ENCODE measurements at places on chromosomes 16 and 17.

- no peak for DNase-seq
These were observed 25.2 kb upstream of the TNS4 start for GRCh38 chr17:40526668-40527067.

GRCh38 chr17:73987845-73988509, 215.5 kb upstream of the RPL38 start:
- DNase-seq, result no peak

DNA sequence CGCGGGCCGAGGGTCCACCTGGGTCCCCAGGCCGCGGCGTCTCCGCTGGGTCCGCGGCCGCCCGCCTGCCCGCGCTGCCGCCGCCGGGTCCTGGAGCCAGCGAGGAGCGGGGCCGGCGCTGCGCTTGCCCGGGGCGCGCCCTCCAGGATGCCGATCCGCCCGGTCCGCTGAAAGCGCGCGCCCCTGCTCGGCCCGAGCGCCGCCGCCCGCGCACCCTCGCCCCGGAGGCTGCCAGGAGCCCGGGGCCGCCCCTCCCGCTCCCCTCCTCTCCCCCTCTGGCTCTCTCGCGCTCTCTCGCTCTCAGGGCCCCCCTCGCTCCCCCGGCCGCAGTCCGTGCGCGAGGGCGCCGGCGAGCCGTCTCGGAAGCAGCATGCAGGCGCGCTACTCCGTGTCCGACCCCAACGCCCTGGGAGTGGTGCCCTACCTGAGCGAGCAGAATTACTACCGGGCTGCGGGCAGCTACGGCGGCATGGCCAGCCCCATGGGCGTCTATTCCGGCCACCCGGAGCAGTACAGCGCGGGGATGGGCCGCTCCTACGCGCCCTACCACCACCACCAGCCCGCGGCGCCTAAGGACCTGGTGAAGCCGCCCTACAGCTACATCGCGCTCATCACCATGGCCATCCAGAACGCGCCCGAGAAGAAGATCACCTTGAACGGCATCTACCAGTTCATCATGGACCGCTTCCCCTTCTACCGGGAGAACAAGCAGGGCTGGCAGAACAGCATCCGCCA, 504 bp downstream of the FOXC2 start:
- DNase-seq, result no peak

DNA sequence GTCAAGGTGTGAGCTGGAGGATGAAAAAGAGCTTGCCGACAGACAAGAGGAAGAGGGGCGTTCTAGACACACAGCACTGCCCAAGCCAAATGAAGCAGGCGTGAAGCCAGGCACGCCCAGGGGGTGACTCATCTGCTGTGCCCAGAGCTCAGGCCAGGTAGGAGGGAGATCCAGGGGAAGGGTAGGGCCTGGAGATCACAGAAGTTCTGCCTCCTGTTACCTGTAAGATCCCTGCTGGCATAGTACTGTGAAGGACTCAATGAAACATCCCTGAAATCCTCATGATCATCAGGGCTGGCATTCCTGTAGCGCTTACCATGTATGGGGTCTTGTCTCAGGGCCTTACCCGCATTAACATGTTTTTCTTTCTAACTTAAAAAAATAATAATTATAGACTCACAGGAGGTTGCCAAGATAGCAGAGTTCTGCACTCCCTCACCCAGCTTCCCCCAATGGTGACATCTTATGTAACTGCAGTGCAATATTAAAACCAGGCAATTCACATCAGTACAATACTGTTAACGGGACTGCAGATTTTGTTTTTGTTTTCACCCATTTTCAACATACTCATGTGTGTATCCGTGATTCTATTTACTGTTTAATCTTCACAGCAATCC, 158.6 kb downstream of the XYLT1 start:
- DNase-seq, result no peak

DNA sequence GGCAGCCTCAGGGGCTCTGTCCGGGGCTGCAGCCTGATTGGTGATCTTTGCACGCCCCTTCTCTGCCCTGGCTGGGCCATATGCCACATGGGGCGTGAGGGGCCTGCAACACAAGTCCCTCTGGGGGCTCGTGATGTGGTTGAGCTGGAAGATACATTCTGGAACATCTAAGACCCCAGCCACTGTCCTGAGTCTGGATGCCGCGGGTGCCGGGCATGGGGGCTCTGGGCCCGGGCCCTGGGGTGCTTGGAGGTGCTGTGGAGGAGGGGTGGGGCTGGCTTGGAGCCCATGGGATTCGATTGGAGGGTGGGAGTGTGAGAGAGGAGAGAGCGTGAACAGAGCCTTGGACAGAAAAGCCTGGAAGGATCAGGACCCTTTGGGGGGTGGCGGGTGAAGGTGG, 39.4 kb downstream of the JPH3 start:
- no peak for DNase-seq

GRCh38 chr16:69469807-69470561, 45.6 kb downstream of the CYB5B start:
- no peak for DNase-seq

DNA sequence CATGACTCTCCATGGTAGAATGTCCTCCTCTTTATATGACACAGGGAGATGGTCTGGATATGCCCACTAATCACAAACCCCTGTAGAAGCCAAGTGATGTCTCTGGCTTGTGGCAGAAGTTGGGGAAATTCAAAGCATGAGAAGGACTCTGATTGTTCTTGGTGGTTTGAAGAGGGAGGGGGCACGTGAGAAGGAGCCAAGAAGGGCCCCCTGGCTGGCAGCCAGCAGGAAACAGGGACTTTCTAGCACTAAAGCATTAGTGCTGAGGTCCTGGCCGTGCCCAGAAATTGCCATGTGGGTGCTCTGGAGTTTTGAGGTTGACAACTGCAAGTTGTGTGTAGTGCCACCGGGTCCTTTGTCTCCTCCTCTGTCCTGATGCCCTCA, 199.9 kb downstream of the LGALS9B start:
- DNase-seq, result no peak

DNA sequence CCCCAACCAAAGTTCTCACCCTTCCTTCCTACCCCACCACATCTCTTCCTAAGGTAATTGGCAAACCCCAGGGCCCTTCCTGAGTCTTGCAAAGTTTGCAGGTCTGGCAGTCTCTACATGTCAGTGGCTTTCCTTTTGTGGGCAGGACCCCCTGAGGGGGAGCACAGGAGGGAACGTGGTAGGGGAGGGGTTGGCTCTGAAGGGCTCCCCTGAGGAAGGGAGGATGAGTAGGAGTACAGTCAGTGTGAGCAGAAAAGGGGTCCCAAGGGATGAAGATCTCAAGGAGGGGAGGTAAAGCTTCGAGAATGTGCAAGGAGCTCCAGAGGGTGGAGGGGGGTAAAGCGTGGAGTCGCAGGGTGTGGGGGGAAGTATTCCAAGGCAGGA, 206.9 kb downstream of the RAB11FIP4 start:
- DNase-seq, result no peak

GRCh38 chr16:88086571-88087516, 135.6 kb downstream of the BANP start:
- no peak for DNase-seq
